ENCODE measurements at places on chromosomes 3 and 15. TPM values are rescaled to one million over a fixed set of nuclear protein-coding genes. Genes with fewer than 3 reads are reported as not detected.

DNA sequence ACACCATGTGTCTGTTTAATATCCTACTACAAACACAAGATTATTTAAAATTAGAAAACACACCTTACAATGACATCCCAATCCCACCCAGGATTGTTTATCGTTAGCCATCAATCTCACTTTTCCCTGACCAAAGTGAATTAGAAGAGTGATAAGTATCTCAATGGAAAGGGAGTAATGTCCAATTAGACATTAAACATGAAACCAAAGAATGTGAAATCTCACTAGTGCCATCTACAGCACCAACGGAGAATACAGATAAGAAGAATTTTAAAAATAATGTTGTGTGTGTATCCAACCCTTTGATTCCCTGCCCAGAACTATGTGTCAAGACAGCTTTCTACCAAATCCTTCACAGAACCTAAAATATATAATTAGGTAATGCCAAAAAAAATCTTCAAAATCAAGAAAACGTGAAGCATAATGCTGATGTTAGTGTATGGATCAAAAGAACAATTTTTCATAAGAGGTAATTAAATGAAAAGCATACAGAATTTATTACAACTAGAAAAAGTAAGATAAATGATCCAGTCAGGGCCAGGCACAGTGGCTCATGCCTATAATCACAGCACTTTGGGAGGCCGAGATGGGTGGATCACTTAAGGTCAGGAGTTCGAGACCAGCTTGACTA is 64.2 kb downstream of the SCAPER start:
- no peak overlapping the region for H3K4me3 ChIP-seq
- H3K36me3 ChIP-seq = no peaks in the 10 kb centered on the region
- DNase-seq = peak; percentile 51
- no peaks in the 10 kb centered on the region for H3K27me3 ChIP-seq

CACNA1D gene
- total RNA-seq = not detected

- H3K4me3 ChIP-seq = no peak overlapping the region
- no peak overlapping the region for H3K27ac ChIP-seq
- no peaks in the 10 kb centered on the region for H3K36me3 ChIP-seq
- H3K4me1 ChIP-seq = no peaks in the 10 kb centered on the region
- no peaks in the 10 kb centered on the region for H3K27me3 ChIP-seq
Measured at GRCh38 chr3:135878501-135878900, 87.0 kb upstream of the PPP2R3A start.

GRCh38 chr3:188345223-188345622 is 191.3 kb downstream of the LPP start:
- peak; percentile 95 for DNase-seq
- H3K27me3 ChIP-seq = no peaks in the 10 kb centered on the region
- H3K36me3 ChIP-seq = no peaks in the 10 kb centered on the region
- H3K4me3 ChIP-seq = no peak overlapping the region
- H3K27ac ChIP-seq = peak overlapping the region; percentile 77

- H3K27me3 ChIP-seq = no peaks in the 10 kb centered on the region
- H3K4me1 ChIP-seq = peaks cover 6% of the 10 kb centered on the region
- DNase-seq = peak; percentile 50
- no peak overlapping the region for H3K4me3 ChIP-seq
- no peaks in the 10 kb centered on the region for H3K36me3 ChIP-seq
- no peak overlapping the region for H3K27ac ChIP-seq
Measured at GRCh38 chr3:124786511-124787241, 56.4 kb downstream of the UMPS start.

DNA sequence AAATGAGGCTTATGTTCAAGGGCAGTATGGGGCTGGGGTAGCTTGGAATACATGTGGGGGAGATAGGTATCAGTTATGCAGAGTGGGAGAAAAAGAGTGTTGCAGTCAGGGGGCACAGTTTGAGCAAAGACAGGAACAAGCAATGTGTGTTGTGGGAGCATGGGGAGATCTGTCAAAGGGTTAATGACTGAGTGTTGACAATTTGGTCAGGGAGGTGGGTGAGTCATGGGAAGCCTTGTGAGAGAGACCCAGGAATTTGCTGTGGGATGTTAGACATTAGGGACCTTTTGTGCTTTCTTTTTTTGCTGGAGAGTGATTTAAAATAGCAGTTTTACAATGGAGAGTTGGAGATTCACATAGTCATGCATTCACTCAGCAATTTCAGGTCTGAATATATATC is 221.6 kb upstream of the NR2E3 start:
- no peaks in the 10 kb centered on the region for H3K36me3 ChIP-seq
- no peak for DNase-seq
- H3K4me3 ChIP-seq = no peak overlapping the region
- no peaks in the 10 kb centered on the region for H3K27me3 ChIP-seq

DNA sequence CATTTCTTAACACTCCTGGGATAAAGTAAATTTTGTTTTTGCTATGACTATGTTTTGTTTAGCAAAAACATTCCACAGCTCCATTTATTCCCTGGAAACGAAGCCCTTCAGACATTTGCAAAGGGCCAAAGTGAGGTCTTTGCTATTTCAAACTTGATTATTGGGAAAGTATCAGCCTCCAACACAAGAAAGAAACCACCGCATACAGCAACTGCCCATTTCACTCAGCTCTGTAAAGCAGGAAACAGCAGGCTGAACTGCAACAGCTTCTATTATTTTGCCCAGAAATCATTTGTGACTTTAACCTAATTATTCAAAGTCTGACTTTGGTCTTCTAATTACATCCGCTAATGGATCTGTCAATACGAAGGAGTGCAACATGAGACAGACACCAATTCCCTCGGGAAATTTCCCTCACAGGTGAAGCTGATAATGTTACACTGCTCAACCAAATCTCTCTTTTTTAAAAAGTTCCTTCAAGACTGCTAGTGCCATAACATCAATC is 72.1 kb downstream of the RFTN1 start:
- H3K4me1 ChIP-seq = no peaks in the 10 kb centered on the region
- H3K27me3 ChIP-seq = no peaks in the 10 kb centered on the region
- no peak overlapping the region for H3K27ac ChIP-seq
- DNase-seq = no peak
- no peaks in the 10 kb centered on the region for H3K36me3 ChIP-seq
- H3K4me3 ChIP-seq = no peak overlapping the region

- peak; percentile 7 for DNase-seq
- no peaks in the 10 kb centered on the region for H3K36me3 ChIP-seq
- H3K27me3 ChIP-seq = no peaks in the 10 kb centered on the region
- no peak overlapping the region for H3K4me3 ChIP-seq
Measured at GRCh38 chr3:74267588-74268184, 346.8 kb downstream of the CNTN3 start.

- no peak overlapping the region for H3K27ac ChIP-seq
- H3K27me3 ChIP-seq = peaks cover 4% of the 10 kb centered on the region
- no peaks in the 10 kb centered on the region for H3K4me1 ChIP-seq
- no peak overlapping the region for H3K4me3 ChIP-seq
Measured at GRCh38 chr15:38506997-38507396, 53.1 kb downstream of the FAM98B start.

GRCh38 chr3:101806491-101806890 is 27.5 kb downstream of the NXPE3 start:
- H3K4me1 ChIP-seq = peaks cover 14% of the 10 kb centered on the region
- no peak overlapping the region for H3K4me3 ChIP-seq
- H3K27ac ChIP-seq = no peak overlapping the region
- peaks cover 2% of the 10 kb centered on the region for H3K36me3 ChIP-seq
- no peak for DNase-seq

DNA sequence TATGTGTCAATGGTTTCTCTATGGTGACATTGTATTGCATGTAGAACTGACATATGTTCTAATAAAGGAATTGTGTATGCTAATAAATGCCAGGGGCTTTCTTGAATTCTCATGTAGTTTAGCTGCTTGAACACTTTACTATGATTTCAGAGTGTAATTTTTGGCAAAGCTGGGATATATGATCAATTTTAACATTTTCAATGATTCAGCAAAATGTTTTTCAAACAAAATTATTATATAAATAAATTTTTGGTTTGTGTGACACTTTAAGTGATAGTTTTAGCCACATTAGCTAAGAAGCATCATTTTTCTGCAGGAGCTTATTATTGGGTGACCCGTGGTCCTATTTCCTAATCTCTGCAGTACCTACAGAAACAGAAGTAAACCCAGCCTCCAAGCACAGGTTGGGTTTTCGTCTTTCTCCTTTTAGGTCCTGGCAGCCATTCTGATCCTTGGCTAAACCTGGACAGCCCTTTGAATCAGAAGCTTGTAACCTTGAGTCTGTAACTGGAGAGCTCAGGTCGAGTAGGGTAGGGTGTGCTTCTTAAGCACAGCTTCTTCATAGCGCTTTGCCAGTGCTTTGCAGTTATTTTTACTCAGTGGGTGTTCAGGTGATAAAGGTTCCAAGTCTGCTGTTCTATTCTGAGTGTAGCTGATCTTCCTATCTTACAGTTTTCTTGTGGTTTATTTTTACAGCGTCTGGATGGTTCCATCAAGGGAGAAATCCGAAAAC is 74.2 kb downstream of the CHD2 start:
- no peak overlapping the region for H3K27ac ChIP-seq
- peaks cover 23% of the 10 kb centered on the region for H3K36me3 ChIP-seq

TEX55 gene
- not detected for total RNA-seq

DNA sequence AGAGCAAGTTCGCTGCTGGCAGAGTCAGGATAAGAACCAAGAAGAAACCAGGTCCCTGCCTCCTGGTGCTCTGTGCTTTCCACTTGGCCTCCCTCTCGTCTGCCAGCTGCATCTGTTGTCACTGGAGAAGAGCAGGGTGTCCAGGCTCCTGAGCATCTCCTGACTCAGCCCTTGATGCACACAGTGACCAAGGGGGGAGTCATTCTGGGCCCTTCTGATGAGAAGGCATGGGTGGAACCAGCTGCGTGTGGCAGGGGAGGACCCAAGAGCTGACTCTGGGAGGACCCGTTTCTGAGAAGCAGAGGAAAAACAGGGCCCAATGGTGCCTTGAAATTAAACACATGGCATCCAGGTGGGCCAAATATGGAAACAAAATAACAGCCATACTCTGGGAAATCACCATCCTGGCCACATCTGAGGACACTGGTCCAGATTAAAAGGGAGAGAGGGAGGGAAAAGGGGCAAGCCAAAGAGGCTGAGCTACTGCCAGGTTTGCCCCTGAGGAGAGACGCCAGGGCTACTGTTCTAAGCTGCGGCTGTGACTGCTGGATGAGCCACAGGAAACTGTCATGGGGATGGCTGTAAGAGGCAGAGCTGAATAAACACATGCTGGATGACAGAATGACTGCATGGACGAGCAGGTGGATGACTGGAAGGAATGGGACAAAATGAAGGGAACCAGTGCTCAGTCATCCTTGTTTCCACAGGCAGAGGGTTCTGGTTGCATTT is 58.1 kb upstream of the CA12 start:
- H3K27ac ChIP-seq = no peak overlapping the region
- DNase-seq = no peak
- no peaks in the 10 kb centered on the region for H3K36me3 ChIP-seq
- peaks cover 5% of the 10 kb centered on the region for H3K27me3 ChIP-seq
- H3K4me1 ChIP-seq = peaks cover 8% of the 10 kb centered on the region

PRR23A gene
- total RNA-seq = not detected

GMPPB gene
- 54.5 TPM for total RNA-seq

DNA sequence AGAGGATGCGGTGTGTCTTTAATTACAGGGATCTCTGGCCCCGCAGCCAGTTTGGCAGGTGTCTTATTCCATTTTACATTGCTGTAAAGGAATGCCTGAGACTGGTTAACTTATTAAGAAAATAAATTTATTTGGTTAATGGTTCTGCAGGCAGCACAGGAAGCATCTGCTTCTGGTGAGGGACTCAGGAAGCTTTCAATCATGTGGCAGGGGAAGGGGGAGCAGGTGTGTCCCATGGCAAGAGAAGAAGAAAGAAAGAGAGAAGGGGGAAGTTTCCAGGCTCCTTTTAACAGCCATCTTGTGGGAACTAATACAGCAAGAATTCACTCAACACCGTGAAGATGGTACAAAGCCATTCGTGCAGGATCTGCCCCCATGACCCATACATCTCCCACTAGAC is 128.0 kb upstream of the CRBN start:
- no peak for DNase-seq
- no peak overlapping the region for H3K4me3 ChIP-seq
- no peaks in the 10 kb centered on the region for H3K4me1 ChIP-seq
- H3K27me3 ChIP-seq = no peaks in the 10 kb centered on the region
- no peak overlapping the region for H3K27ac ChIP-seq

ZNF619 gene
- 7.2 TPM for total RNA-seq

DNA sequence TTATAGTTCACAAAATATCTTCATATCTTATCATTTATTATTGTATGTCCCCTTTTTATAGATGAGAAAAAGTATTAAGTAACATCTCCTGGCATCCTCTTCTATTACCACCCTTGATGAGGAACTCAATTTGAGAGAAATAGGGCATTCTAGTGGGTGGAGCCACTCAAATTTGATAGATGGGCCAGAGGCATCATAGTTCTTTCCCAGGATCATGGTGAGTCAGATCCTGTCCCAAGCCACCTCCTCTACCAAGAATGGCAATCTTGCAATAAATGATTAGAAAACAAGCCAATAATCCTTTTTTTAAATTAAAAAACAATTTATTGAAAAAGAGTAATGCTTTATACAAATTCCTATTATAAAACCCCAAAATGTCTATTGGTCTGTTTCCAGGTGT is 16.8 kb downstream of the CLDN1 start:
- H3K27me3 ChIP-seq = no peaks in the 10 kb centered on the region
- no peaks in the 10 kb centered on the region for H3K36me3 ChIP-seq
- no peak overlapping the region for H3K27ac ChIP-seq
- DNase-seq = peak; percentile 13
- no peak overlapping the region for H3K4me3 ChIP-seq

GP9 gene
- total RNA-seq = not detected

DNA sequence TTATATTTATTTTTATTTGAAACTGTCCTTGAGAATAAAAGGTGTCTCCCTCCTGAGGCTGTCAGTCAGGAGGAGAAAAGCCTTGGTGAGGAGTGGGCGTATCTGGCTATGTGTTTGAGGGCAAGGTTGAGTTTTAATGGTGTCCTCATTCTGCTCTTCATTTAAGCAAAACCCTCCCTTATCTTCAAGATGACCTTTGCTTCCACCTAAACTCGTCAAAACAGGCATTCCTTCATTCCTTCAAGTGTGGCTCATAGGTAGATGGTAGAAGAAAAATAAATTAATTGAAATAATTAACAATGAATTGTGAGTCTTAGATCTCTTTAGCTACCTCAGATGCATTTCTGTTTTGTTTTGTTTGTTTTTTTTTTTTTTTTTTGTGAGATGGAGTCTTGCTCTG is 39.4 kb upstream of the ATOSA start:
- H3K27me3 ChIP-seq = no peaks in the 10 kb centered on the region
- H3K27ac ChIP-seq = no peak overlapping the region
- H3K4me3 ChIP-seq = no peak overlapping the region
- H3K4me1 ChIP-seq = peaks cover 3% of the 10 kb centered on the region
- DNase-seq = no peak
- H3K36me3 ChIP-seq = no peaks in the 10 kb centered on the region

- H3K27me3 ChIP-seq = no peaks in the 10 kb centered on the region
- H3K4me1 ChIP-seq = peaks cover 26% of the 10 kb centered on the region
- H3K4me3 ChIP-seq = no peak overlapping the region
- no peak for DNase-seq
- no peak overlapping the region for H3K27ac ChIP-seq
Measured at GRCh38 chr15:71272932-71273331, 157.7 kb downstream of the THSD4 start.
